KBM-7 (cell line): ENCODE measurements at places on chromosomes 13 and 19.

DNA sequence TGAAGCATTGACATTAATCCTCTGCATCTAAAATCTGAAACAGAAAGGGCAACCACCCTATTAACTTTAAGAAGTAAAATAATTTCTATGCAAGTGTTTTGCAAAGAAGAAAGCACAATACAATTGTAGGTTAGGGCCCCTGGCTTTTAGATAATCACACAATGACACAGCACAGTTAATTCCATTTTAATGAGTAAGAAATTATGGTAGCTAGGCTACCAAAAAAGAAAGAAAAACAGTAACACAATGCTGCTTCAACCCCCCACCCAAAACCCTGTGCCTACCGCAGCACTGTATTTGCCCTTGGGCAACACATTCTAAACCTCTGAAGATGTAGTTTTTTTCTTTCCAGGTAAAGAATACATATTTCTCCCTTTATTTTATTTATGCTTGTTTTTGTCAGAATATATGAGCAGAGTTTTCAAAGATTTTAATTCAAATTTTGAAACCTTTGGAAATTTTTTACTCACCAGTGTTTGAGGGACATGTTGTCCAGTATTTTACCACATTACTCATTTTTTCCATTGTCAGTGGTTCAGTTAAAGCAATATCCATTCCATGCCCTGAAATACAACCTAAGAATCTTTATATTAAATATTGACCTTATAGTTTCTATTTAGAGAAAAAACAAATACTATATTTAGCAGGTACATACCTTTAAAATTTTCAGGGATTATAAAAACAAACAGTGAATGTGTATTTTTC, 21.1 kb downstream of the SOHLH2 start:
- no peak for DNase-seq

- no peak for DNase-seq
Observed at GRCh38 chr13:67042556-67042955, 187.6 kb downstream of the PCDH9 start.

DNA sequence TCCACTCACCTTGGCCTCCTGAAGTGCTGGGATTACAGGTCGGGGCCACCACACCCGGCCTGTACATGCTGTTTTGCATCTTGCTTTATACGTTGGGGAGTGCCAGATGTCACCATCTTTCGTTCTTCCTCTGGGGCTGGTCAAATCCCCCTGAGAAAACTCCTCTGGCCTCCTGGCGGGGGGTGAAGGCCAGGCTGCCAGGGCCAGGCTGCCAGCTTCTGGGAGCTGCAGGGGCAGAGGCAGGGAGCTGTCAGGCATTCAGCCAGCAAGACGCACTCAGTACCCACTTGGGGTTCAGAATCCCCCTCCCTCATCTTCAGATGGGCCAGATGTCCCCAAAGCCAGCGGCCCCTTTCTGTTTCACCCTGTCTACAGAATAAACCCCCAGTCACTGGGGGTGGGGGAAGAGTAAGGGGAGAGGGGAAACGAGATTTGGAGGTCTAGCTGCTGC, 16.1 kb downstream of the ZSWIM9 start:
- no peak for DNase-seq

DNA sequence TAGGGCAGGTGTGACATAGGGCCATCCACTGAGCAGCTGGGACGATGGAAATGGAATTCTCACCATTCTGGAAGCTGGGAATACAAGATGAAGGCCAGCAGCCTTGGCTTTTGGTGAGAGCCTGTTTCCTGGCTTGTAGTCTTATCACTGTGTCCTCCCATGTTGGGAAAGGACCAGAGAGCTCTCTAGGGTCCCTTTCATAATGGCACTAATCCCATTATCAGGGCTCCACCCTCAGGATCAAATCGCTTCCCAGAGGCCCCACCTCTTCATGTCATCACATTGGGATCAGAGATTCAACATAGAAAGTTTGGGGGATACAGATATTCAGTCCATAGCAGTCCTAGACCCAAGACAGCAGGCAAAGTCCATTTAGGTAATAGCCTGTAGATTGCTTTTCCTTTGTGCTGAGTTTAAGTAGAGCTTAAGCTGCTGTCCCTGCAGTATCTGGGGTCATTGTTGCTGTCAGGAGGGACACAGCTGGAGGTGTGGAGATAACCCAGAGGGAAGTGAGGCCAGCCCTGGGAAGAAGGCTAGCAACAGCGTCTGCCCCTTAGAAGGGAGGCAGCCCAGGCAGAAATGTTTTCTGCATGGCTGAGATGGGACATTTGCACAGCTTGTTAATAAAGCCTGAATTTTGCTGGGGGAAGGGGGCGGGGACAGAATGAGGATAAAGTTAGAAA, 136.5 kb upstream of the GPR12 start:
- DNase-seq = no peak

- DNase-seq = no peak
Observed at GRCh38 chr13:113022745-113023574, 53.9 kb downstream of the MCF2L start.

DNA sequence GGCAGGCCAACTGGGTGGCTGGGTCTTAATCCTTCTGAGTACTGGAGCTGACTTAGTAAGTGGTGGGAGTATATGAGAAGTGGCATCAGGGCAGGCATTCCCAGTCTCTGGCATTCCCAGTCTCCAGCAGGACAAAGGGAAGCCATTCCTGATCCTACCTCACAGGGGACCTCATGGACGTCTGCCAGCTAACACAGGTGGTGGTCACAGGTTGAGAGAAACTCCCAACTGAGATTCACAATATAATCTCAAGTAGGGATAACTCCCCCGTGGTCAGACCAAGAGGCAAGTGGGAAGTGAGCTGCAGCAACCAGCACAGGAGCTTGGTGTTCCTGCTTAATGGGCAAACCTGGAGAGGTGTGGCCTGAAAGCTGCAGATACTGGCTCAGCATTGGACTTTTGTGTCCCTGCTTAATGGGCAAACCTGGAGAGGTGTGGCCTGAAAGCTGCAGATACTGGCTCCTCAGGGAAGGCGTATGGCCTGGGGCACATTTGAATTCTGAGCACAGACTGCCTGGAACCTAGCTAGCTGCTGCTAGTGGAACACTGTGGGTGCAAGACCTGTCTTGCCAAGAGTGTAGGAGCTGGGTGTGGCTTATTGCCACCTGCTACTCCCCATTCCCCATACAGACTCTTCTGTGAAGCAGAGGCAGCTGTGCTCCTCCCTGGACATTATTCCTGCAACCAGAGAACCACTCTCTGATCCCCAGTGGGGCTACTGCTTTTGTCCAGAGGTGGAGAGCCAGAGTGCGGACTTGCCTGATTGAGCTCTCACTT, 25.9 kb upstream of the OR10H2 start:
- DNase-seq = no peak

DNA sequence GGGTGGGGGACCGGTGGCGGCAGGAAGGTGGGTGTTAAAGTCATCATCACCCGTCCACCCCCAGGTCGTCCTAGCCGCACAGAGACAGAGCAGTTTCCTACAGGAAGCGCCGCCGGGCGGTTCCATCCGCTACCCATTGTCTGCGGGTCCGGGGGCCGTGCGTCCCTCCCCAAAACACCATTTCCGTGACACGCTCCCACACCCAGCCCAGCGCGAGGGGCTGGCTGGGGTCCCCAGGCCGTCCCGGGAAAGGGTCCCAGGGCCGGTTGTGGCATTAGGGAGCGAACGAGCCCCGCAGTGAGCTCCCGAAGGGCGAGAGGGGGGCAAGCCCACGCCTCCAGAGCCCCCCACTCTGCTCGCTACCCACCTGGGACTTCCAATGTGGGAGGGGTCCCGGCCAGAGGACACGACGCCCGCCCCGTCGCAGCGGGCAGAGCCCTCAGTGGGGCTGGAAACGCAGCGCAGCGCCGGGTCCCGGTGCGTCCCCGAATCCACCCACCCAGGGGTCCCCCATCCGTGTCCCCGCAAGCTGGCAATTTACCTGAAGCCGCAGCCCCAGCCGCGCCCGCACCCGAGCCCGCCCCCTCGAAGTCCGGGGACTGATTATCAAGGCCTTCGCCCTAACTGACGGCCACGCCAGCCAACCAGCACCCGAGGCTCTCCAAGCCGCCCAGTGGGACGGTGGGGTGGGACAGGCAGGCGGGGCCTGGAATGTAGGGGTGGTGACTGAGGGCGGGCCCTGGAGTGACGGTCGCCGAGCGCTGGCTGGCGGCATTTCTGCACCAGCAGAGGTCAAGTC, at the start of gene KANK3:
Gene KANK3 (minus strand): TSS at position 579 of the 799 bp plus-strand sequence. CDS start 5,434 bp downstream, outside the sequence.
- peak; percentile 89 for DNase-seq

GRCh38 chr13:42038661-42039456, 9.6 kb upstream of the DGKH start:
- DNase-seq = no peak

DNA sequence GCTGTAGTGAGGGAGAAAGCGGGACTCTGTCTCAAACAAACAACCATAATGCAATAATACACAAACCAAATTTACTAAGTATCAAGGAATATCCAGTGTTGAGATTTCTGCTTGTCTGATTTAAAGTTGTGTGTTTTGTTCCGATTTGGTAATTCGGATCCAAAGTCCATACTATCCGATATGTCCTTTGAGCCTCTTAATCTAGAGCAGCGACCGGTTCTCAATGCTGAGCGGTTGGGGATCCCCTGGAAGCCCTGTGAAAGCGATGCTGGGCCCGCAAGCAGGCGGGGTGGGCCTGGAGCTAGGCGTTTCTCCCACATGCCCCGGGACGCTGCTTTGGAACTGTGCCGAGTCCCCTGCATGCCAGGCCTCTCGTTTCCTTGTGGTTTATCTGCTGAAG, 20.2 kb downstream of the C19orf44 start:
- no peak for DNase-seq

GRCh38 chr19:34254046-34254697, at the start of gene GARRE1:
TSS of gene GARRE1 (plus strand) at chr19:34254554. CDS start at chr19:34300474, 45,920 bp downstream.
- peak; percentile 56 for DNase-seq

GRCh38 chr13:40391788-40392187, 274.7 kb downstream of the FOXO1 start:
- DNase-seq = no peak

- no peak for DNase-seq
Observed at GRCh38 chr19:12513531-12514061, 29.0 kb upstream of the ZNF709 start.

GRCh38 chr19:33207040-33207620, 13.0 kb downstream of the LRP3 start:
- no peak for DNase-seq
